AG09319 (cell line): ENCODE measurements at places on chromosomes 5 and 9.

DNA sequence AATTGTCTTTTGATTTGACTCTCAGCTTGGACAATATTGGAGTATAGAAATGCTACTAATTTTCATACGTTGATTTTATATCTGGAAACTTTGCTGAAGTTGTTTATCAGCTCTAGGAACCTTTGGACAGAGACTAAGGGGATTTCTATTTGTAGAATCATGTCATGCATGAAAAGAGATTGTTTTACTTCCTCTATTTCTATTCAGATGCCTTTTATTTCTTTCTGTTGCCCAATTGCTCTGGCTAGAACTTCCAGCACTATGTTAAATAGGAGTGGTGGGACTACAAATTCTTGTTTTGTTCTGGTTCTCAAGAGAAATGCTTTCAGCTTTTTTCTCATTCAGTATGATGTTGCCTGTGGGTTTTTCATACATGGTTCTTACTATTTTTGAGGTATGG, 112.8 kb upstream of the CDH12 start:
- no peak for DNase-seq

DNA sequence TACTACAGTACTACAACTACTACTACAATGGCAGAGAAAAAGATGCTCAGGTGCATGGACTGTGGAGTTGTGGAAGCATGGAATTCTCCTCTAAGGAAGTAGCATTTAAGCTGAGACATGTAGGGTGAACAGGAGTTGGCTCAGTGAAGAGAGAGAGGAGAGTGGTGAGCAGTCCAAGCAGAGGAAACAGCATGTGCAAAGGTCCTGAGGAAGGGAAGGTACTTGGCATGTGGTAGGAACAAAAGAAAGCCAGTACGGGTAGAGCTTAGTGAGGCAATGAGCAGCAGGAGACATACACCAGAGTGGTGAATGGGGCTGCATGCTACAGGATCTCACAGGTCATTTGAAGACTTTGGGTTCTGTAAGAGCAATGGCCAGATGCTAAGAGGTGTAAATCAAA, 41.4 kb upstream of the GLRA1 start:
- DNase-seq: no peak

- DNase-seq: peak; percentile 77
Measured at GRCh38 chr9:115006660-115007059, 76.3 kb upstream of the TNFSF8 start.

- no peak for DNase-seq
Measured at GRCh38 chr9:90915693-90916092, 114.1 kb downstream of the SYK start.
